ENCODE measurements at places on chromosomes 12 and 14. TPM values are rescaled to one million over a fixed set of nuclear protein-coding genes. Genes with fewer than 3 reads are reported as not detected.

DNA sequence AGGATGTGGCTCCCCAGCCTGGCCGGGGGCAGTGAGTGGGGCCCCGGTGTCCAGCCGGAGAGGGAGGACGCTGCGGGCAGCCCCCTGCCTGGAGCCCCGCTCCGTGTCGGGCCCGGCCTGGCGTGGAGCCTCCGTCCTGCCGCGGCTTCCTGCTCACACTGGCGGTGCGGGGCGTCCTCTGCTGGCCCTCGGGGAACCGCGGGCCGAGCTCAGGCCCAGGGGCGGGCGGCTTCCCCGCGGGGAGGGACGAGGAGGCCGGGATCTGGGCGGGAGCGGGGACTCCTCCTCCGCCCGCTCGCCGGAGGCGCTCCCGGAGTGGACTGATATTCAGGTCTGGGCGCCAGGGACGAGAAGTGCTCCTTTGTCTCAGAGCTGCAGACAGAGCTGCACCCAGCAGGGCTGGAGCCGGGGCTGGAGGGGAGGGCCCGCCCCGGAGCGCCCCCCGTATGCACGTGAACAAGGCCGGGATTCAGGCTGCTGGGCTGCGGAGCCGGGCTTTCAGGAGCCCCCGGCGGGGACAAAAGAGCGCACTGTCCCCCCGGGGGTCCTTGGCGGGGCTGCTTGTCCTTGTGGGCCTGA, 2.2 kb downstream of the MMP17 start:
- no peak overlapping the region for H3K27ac ChIP-seq
- H3K36me3 ChIP-seq = no peaks in the 10 kb centered on the region
- H3K4me3 ChIP-seq = peak overlapping the region; percentile 16
- H3K27me3 ChIP-seq = peaks cover 16% of the 10 kb centered on the region

- no peak overlapping the region for H3K27ac ChIP-seq
- H3K4me3 ChIP-seq = no peak overlapping the region
- H3K36me3 ChIP-seq = no peaks in the 10 kb centered on the region
- H3K4me1 ChIP-seq = no peaks in the 10 kb centered on the region
- no peaks in the 10 kb centered on the region for H3K27me3 ChIP-seq
Observed at GRCh38 chr12:48775299-48775698, 13.6 kb downstream of the ADCY6 start.

DNA sequence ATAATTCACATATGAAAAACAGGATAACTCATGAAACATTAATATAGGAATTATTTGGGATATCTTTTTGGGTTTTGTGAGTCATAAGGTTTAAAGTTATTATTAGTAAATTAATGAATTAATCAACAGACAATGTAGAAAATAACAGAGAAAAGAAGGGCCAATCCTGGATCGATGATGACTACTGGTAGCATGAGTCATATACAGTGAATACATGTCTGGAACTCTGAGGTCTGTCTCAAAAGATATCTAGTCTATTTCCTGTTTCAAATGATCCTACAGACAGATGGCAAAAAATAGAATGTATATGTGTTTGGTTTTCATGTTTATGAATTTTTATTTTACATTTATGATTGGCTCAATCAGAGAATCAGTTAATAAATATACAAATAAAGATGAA, 86.4 kb upstream of the RTL1 start:
- H3K4me1 ChIP-seq = no peaks in the 10 kb centered on the region
- no peaks in the 10 kb centered on the region for H3K36me3 ChIP-seq
- no peaks in the 10 kb centered on the region for H3K27me3 ChIP-seq
- no peak overlapping the region for H3K4me3 ChIP-seq
- no peak overlapping the region for H3K27ac ChIP-seq

DNA sequence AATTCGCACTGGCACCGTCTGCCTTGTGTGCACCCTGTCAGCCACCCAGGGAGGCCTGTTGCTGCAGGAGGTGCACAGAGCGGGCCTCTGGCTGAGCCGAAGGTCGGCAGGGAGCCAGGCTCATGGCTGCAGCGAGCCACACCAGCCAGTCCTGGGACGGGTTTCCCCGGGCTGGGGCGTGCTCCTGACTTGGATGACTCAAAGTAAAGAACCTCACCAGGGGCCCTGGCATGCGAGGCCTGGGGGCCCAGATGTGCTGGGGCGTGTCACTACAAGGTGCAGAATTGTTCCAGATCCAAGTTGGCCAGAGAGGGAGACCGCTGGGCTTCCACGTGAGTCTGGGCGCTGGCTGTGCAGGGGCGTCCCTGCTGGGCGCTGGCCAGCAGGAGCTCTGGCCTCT, 34.5 kb downstream of the FBRSL1 start:
- H3K27me3 ChIP-seq = no peaks in the 10 kb centered on the region
- no peak overlapping the region for H3K4me3 ChIP-seq
- H3K4me1 ChIP-seq = peaks cover 16% of the 10 kb centered on the region
- no peaks in the 10 kb centered on the region for H3K36me3 ChIP-seq

DNA sequence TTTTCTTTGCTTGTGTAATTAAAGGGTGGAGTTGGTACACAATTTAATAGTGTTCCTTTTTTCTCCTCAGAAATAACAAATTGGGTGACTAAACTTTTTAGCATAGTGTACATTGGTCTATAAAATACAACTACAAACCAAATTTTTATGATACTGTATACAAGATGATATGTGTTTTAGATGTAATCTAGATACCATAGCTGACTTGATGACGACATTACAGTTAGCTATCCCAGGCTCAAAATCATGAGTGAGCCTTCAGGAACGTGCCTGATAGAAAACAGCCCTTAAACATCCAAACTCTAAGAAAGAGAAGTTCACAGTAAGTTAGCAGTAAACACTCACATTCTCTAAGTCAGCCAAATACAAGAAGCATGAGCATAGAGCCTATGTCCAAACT, 99.0 kb upstream of the SSTR1 start:
- H3K27me3 ChIP-seq = no peaks in the 10 kb centered on the region
- H3K36me3 ChIP-seq = no peaks in the 10 kb centered on the region
- no peaks in the 10 kb centered on the region for H3K4me1 ChIP-seq
- no peak overlapping the region for H3K4me3 ChIP-seq
- no peak for DNase-seq
- H3K27ac ChIP-seq = no peak overlapping the region

DNA sequence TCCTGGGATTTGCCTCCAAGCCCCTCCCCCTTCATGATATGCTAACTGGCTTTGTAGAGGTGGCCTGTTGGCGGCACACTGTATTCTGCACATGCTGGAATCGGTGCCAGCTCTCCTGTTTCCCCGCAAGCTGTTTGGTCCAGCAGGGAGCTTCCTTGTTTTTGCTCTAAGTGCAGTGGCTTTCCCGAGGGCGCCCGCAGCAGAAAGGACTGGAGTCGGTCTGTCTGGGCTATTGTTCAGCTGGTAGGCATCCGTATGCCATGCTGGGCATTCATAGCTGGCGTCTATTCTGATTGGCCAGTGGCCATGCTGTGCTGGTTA, 88.9 kb upstream of the MED13L start:
- H3K4me1 ChIP-seq = peaks cover 4% of the 10 kb centered on the region
- H3K27me3 ChIP-seq = no peaks in the 10 kb centered on the region

DNA sequence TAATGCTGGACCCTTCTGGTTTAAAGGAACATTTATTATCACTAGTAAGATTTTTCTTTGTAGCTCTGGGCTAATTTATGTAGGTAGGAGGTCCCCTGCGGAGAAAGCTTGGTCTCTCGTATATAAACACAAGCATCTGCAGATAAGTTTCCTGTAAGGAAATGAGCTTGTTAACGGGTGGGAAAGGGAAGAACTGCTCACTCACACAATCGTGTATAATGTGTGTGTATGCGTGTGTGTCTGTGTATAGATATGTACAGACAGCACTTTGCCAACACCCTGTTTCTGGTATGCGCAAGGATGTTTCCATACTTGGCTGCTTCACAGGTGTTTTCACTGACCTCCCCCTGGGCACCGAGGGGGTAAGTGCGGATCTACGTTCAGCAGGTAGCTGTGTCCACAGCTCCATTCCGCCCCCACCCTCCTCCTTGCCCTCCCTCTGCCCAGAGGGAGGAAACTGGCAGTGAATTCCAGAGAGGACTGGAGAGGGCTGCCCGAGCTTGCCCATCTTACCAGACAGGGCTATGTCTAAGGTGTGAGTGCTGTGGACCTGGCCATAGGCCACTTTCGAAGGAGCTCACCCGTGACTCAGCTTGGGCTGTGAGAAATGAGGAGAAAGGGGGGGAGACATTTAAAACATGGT, 65.2 kb downstream of the NINJ2 start:
- no peaks in the 10 kb centered on the region for H3K4me1 ChIP-seq
- H3K36me3 ChIP-seq = no peaks in the 10 kb centered on the region
- H3K4me3 ChIP-seq = no peak overlapping the region
- no peaks in the 10 kb centered on the region for H3K27me3 ChIP-seq
- no peak overlapping the region for H3K27ac ChIP-seq

GRCh38 chr12:124809878-124810277, 53.8 kb downstream of the SCARB1 start:
- H3K36me3 ChIP-seq = no peaks in the 10 kb centered on the region
- no peak overlapping the region for H3K4me3 ChIP-seq
- H3K4me1 ChIP-seq = no peaks in the 10 kb centered on the region
- no peak for DNase-seq
- no peak overlapping the region for H3K27ac ChIP-seq
- H3K27me3 ChIP-seq = no peaks in the 10 kb centered on the region

DNA sequence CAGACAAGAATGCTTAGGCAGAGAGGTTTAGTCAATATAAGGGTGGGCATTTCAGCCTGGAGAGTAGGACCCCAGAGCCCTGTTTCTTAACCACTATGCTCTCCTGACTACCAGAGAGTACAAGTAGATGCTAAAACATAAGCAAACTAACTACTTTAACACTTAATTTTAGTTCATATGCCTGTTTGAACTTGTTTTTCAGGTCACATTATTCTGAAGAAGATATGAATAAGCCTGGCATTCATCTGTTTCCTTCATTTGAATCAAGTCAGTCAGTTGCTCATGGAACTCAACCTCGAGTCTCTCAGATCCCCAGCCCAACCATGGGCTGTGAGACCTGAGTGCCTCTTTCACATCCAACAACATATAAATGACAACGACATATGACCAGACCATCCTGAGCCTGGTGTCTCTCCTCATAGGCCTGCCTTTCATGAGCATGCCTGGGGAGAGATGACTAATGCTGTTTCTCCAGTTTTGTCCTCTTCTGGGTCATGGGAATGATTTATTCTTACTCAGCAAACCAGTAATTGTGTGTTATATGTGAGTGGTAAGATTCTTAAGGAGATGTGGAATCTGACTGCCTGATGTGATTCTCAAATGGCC, 251.1 kb upstream of the BTG1 start:
- no peak overlapping the region for H3K27ac ChIP-seq
- H3K4me1 ChIP-seq = peaks cover 28% of the 10 kb centered on the region
- DNase-seq = no peak

- no peaks in the 10 kb centered on the region for H3K27me3 ChIP-seq
- H3K27ac ChIP-seq = no peak overlapping the region
- no peak overlapping the region for H3K4me3 ChIP-seq
- peaks cover 2% of the 10 kb centered on the region for H3K4me1 ChIP-seq
Observed at GRCh38 chr12:75646329-75647210, 135.2 kb upstream of the KRR1 start.

DNA sequence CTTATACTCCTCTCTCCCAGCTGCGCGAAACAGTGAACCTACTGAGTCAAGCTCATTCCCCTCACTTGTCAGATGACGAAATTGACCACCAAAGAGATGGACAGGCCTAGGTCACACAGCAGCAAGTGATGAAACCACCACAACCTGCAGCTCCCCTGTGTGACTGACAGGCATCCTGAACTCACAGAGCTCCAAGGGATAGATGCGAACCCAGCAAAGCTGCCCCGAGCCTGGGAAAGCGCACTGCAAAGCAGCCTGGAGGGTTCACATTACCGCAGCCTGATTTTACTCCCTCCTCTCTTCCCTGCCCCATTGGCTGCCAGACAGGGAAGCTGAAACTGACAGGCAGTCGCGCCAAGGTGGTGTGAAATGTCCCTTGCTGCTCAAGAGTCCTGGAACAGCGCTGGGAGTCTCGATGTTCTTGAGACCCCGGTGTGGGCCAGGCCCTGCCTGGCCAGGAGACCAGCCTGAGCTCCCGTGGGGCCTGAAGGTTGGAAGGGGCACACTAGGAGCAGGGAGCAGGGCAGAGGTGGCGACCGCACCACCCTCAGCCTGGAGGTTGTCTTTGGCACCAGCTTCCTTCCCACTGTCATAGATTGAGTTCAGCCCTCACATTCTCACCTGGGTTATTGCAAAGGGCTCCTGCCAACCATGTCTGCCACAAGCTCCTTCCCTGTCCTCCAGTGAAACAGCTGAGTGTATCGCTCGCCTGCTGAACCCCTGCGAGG, 36.3 kb downstream of the SNRNP35 start:
- no peaks in the 10 kb centered on the region for H3K27me3 ChIP-seq
- H3K27ac ChIP-seq = no peak overlapping the region
- DNase-seq = no peak

DNA sequence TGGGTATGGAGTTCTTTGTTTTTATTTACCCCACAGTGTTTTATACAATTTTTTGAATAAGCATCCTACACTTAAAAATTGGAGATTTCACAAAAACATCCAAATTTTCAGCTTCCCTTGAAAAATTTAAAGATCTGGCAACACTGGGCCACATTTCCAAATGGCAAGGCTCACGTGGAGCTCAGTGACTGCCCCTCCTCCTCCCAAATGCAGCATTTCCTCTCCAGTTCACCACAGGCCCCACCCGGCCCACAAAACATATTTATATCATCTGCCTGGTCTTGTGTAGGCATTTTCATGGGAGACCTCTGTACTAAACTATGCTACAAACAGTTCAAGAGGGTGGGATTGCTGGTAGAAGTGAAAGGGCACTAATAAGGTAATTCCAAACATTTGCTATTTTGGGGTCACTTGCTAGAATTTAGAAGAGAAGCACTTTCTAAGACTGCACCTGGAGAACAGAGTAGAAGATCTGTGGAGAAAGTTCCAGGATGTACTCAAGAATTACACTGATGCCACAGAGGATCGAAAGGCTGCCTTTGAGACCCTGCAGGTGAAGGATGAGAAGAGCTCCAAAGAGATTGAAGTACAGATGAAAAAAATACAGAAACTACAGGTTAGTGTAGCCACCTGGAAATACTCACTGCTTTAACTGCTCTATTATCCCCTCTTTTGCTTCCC, 7.3 kb downstream of the FKBP11 start:
- H3K4me3 ChIP-seq = peak overlapping the region; percentile 22
- peak overlapping the region; percentile 63 for H3K27ac ChIP-seq
- peaks cover 30% of the 10 kb centered on the region for H3K4me1 ChIP-seq
- no peaks in the 10 kb centered on the region for H3K27me3 ChIP-seq

DNA sequence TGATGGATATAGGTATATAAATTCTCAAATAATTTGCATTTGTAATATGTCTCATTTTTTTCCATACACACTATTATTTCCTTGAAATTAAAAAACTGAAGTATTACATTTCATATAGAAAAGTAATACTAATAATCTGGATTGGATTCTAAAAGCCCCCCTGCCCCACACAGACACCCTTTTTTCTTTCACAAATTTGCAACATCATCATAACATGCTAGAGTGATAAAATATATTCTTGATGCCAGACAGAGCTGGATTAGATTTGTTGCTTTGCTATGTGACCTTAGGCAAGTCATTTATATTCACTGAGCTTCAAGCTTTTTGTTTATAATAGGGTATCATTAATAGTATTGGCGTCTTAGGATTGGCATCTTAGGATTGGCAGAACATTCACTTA, 6.7 kb upstream of the PKP2 start:
- no peak overlapping the region for H3K4me3 ChIP-seq
- H3K27ac ChIP-seq = no peak overlapping the region
- no peaks in the 10 kb centered on the region for H3K4me1 ChIP-seq
- no peak for DNase-seq

The LPCAT3 gene
- total RNA-seq = 54.3 TPM

The KLRC1 gene
- 83.1 TPM for total RNA-seq

The KRT2 gene
- total RNA-seq = 0.63 TPM

The ENDOU gene
- total RNA-seq = 0.20 TPM

The BCAT1 gene
- 0.61 TPM for total RNA-seq

The EDDM3A gene
- total RNA-seq = not detected

The HAL gene
- total RNA-seq = 10.8 TPM

The POTEM gene
- not detected for total RNA-seq
